ENCODE measurements at places on chromosomes 1 and 21.

DNA sequence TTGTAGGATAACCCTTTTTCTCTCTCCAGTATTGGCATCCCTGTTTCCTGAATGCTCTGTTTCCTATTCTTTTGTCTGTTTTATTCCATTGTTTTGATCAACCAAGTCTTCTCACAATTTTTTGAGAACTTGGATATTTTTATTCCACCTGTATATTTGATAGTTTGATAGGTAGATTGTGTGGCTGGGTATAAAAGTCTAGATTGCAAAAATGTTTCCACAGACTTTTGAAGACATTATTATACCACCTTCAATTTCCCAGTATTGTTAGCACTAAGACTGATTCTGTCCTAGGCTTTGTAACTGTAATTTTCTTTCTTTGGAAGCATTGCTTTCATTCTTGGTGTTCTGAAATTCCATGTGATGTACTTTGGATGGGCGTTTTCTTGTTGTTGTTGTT is 9.6 kb upstream of the DNAJC11 start:
- DNase-seq: no peak

- DNase-seq: no peak
Measured at GRCh38 chr1:14667651-14667984, 69.1 kb downstream of the KAZN start.

DNA sequence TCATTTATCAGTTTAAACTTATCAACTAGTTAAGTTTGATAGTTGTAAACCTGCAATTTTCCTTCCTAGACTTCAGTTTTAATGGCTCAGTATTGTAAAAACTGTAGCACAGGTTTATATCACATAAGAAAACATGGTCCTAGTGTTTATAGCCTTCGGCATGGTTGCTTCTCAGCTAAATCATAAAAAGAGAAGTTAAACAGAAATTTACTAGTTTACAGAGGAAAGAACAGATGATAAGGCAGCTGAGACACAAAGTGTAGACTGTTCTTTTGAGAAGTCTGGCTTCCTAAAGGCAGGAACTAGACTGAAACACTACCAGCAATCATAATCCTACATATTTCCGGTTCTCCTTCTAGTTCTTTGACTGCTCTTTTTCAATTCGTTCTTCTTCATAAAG is 39.8 kb downstream of the WNT2B start:
- no peak for DNase-seq

- DNase-seq: no peak
Measured at GRCh38 chr1:168591641-168592250, 15.3 kb downstream of the XCL1 start.

- peak; percentile 23 for DNase-seq
Measured at GRCh38 chr21:41369920-41370839, 8.4 kb downstream of the MX2 start.

GRCh38 chr1:3321559-3322449 is 132.7 kb upstream of the ARHGEF16 start:
- no peak for DNase-seq

GRCh38 chr1:107874221-107874620 is 90.8 kb downstream of the VAV3 start:
- DNase-seq: no peak

DNA sequence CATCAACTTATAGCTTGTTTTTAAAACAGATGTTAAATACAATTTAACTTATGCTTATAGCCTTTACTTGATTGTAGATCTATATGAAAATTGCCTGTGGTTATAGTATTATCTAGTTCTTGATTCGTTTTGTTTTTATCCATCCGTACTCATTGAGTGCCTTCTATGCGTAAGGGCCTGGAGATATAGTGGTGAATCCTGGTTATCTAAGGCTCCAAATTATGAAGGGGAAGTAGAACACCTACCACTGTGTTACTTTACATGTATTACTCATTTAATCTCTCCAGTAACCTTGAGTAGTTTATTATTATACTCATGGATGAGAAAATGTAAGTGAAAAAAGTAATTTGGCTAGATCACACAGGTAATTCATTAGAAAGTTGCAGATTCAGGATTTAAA is 121.8 kb downstream of the OSBPL9 start:
- DNase-seq: no peak

- DNase-seq: no peak
Measured at GRCh38 chr1:235625831-235626230, 23.8 kb downstream of the GNG4 start.

DNA sequence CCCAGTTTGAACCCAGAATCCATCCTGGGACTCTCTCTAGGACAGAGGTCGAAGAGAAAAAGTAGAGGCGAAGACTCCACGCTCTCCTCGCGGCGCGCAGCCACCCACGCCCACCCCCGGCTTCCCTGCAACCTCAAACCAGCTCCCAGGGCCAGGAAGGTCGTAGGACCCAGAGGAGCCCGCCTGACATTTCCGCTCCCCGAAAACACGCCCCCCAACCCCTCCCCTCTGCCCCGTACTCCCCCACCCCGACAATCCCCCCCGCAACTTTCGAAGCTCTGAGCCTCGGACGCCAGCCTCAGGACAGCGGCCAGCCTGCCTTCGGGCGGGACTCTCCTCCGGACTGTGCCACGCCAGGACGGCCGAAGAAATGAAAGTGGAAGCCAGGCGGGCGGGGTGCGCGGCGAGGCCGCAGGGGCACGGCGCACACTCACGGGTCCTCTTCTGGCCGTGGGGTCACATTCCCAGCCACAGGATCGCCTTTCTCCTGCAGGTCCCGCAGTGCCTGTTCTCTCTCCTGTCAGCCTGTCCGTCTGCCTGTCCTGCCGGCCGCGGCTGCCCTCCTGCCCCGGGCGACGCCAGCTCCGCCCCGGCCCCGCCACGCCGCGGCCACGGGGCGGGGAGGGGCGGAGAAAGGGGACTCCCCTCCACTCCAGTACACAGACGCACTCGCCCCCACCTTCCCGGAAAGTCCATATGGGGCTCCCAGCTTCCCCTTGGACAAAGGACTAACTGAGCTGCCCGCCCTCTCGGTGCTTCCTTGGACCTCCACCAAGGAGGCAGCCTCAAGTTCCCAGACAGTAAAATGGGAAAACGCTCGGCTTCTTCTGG is at the start of gene MOB3C:
Gene MOB3C (minus strand): TSS at position 535 of the 831 bp plus-strand sequence. CDS start 3,490 bp downstream, outside the sequence.
- peak; percentile 52 for DNase-seq

DNA sequence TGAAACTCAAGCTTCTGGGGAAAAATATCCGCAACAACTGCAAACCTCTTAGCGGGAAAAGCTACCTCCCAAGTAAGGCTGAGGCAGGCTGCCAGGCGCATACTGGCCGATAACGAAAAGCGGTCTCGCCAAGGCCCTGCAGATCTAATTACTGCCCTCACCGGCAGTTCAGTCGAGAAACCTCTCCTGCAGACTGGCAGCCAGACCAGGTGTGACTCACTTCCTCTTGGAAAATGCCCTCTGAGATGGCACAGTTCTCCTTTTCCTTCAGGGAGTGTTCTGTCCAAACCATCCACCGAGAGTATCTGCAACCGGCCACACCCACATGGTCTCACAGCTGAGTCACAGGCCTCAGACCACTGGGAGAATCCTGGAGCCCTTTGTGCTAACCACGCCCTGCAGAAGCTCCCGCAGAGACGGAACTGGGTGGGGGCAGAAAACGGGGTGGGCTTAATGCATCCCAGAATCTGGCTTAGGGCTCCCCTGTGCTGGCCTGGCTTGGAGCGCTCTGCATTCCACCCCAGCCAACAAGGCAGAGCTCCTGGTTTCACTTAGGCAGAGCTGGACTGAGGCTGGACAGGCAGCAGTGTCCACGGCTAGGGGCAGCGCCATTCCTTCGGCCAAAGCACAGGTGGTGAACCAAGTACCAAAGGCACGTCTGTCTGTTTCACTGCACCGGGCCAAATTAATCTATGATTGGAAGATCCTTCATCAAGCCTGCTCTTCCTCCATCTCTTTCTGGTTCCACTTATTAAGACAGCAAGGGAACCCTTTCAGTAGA is 1.2 kb downstream of the S100A10 start:
- no peak for DNase-seq

GRCh38 chr1:23793861-23794731 is 3.2 kb downstream of the LYPLA2 start:
- DNase-seq: no peak

DNA sequence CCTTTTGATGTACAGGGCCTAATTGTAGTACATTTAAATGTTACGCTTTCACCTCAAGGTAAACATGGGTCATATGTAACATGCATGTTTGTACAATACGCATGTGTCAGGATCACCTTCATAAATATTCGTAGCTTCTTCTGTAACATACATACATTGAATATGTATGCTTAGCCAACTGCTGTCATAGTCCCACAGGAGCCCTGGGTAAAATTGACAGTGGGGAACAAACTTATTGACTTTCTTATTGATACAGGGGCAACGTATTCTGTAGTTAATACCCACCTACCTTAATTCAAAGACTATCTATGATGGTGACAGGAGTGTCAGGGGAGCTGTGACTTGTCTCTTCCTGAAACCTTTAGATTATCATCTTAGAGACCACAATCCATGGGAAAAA is 3.7 kb upstream of the REN start:
- no peak for DNase-seq

GRCh38 chr1:17745479-17745955 is 9.6 kb upstream of the ACTL8 start:
- no peak for DNase-seq

- no peak for DNase-seq
Measured at GRCh38 chr1:230280054-230280795, 145.9 kb downstream of the PGBD5 start.

GRCh38 chr1:89884718-89885596 is 64.1 kb downstream of the LRRC8D start:
- no peak for DNase-seq

DNA sequence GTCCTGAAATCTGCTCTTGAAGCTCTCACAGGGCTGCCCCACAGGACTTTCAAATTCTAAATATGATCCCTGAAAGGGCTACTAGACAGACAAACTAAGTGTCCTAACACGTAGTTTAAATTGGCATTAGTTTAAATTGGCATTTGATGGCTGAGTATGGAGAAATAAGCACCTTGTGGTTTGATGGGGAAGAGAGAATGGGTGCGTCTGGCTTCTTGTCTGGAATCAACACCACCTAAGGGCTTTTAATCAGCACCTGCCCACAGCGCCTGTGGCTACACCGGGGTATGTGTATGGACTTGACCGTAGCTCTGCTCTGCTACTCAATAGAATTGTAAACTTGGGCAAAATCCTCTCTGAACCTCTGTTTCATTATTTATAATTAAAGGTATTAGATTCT is 5.7 kb upstream of the LAMB3 start:
- no peak for DNase-seq

- DNase-seq: peak; percentile 58
Measured at GRCh38 chr1:107900090-107900945, 64.7 kb downstream of the VAV3 start.

DNA sequence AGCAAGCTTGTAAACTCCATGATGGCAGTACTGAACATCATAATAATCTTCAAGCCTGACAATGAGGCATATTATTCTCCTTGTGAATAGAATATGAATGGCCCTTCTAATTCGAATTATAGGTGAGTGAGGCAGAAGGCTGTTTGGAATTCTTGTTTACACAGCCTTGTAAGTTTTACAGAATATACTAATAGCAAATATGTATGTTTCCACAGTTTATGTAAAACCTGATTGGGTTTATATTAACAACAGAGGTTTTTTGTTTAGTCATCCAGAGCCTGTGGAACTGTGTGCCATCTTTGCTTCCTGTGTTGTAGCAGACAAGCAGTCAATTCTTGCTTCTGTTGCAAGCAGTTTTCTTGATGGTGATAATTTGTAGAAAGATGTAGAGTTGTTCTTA is 8.0 kb downstream of the OSBPL9 start:
- no peak for DNase-seq

GRCh38 chr1:40750451-40750908 is 33.1 kb upstream of the KCNQ4 start:
- DNase-seq: no peak

GRCh38 chr1:1345860-1346500 is 3.2 kb downstream of the DVL1 start:
- no peak for DNase-seq

DNA sequence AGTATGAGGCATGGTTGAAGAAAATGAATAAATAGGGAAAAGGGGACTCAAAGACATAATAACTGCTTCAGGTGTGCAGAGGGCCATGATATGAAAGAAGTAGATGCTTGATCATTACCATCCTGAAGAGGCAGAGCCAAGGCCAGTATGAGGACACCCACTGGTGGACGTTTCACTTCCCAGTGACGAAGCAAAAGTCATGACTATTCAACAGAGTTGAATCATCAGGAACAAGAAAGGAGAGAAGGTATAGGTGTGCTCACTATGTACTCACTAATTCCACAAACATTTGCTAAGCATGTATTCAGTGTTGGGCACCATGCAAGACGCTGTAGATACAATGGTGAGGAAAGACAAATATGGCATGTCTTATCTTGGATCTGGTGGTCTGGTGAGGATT is 319.2 kb upstream of the RUNX1 start:
- DNase-seq: no peak

DNA sequence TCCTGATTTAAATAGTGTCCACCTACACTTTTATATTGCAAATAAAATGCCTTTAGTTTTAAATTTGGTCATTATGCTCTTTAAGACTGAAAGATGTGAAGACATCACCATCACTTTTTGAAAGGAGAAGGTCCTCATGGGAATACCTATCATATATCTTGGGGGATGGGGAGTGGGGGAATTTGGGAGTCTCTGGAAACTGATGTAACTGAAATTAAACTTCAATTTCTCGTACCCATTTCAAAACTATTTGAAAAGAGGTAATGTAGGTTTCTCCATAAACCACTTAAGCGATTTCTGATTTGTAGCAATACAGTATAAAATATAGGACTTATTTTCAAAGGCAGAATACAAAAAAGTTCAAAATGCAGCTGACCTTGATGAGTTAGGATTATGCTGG is 924 bp downstream of the EXTL2 start:
- no peak for DNase-seq

DNA sequence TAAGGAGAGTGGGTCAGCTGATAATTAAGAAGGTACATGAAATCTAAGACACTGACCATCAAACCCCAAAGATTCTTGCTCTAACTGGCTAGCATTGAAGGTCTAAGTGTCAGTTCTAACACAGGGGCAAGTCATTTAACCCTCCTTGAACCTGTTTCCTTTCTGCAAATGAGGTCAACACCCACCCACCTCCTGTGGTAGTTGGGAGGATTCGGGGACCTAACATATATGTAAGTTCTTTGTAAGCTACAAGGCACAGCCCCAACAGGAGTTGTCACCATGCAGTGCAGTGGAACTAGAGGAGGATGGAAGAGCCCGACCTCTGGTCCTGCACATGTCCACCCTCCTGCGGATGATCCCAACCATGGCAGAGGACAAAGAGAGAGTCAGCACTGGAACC is 2.4 kb downstream of the NUDT17 start:
- DNase-seq: no peak

DNA sequence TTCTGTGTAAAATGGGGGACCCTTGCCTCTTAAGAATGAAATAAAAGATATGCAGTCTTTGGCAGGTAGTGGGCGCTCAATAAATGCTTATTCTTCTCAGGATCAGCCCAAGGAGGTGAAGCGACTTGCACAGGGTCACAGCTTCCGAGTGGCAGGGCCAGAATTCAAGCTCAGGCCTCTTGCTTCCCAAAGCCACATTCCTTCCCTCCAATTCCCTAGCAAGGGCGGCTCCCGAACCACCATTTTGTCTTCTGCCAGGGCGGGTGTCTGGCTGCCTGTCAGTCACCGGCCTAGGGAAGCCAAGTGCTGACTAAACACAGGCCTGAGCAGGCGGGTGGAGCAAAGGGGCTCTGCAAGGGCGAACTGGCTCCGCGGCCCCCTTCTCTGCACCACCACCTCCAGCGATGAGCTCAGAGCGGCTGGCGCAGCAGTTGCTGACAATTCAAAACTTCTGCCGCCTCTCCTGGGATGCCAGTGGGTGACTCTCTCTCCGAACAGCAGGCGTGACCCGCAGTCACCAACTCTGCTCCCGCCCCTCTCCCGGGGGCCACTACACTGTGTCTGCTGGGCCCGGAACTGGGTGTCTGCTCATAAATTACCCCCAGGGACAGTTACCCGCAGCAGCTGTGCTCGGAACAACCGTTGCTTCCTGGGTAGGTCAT is 10.8 kb downstream of the GPR3 start:
- DNase-seq: peak; percentile 72
